Suppressor macrophage treated with lipopolysaccharide for 4 hours (primary cell): ENCODE measurements at places on chromosomes 11 and 22.
A peak's percentile ranks its signal among the peaks of the same experiment; 100 is the strongest.

GRCh38 chr11:123977731-123978347 is at the start of gene OR10S1:
OR10S1 (minus strand) TSS chr11:123977781; CDS start chr11:123977664, 117 bp downstream.
- no peak for DNase-seq

DNA sequence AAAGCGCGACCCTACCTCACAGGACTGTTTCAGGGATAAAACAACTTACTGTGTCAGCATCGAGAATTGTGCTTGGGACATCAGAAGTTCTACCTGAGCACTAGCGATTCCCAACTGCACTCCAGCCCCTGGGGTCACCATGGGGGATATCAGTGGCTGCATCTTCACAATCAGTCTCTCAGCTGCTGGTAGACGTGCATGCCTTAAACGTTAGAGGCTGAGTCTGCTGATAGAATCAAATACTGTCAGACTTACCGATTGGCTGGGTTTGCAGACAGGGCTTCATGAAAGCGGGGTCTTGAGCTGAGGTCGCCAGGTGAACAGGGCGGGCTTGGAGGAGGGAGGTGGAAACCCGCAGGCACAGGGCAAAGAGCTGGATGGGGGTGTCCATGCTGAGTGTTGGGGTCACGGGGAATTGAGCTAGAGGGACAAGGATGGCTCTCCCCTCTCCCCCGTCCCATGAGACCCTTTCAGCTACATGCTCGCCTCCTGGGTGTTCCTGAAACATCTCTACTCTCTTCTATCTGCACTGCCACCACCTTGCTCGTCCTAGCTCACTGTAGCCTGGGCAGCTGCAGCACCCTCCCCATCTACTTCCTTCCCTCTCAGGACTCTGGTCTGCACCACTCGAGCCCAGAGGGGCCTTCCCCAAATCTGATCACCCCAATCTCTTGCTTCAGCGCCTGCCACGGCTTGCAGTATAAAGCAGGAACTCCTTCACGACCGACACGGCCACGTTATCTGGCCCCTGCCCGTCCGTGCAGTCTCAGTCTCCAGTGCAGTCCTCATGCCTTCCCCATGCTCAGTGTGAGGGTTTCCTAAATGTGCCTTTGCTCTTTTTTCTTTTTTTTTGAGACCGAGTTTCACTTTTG is 43.5 kb downstream of the ST14 start:
- DNase-seq = no peak

- no peak for DNase-seq
These were observed 23.4 kb downstream of the SYN3 start for GRCh38 chr22:33034753-33035152.

DNA sequence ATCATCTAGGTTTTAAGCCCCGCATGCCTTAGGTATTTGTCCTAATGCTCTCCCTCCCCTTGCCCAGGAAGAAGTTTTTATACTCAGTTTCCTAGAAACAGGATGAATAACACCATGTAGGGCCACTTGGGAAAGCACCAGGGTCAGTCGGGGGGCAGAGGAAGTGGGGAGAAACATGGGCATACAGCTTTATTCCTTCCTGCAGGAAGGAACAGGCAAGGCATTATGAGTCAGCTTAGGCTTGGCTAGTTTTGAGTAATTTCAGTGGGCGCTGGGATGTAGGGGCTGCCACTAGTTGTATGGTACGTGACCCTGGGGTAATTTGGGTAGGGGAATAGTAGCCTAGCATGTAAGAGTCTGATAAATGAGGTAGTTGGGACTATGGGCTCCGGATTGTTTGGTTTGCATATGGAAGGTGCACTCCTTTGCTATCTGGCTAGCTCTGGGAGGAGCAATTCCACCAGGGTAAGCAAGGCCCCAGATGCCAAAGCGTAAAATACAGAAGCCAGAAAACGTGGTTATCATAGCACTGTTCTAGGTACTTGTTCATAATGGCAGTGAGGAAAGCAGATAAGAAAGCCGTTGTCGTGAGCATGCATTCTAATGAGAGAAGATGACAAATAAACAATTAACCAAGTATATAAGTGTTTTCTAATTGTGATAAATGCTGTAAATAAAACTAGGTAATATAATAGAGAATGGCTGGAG is 24.8 kb downstream of the ACER3 start:
- DNase-seq = peak; percentile 77

DNA sequence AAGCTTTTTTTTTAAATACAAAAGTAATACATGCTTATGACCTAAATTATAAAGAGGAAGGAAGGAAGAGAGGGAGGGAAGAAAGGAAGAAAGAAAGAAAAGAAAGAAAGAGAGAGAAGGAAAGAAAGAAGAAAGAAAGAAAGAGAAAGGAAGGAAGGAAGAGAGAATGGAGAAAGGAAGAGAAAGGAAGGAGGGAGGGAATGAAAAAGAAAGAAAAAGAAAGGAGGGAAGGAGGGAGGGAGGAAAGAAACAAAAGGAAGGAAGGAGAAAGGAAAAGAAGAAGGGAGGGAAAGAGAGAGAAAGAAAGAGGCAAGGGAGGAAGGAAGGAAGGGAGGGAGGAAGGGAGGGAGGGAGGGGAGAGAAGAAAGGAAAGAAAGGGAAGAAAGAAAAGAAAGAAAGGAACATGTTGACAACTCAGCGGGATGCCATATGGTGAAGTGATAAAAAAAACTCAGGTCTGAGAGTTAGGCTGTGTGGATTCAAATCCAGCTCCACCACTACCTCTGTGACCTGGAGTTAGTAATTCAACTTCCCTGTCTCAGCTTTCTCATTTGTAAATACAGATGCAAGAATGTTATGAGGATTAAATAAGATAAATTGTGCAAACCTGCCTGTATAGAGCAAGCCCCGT is 9.6 kb upstream of the EED start:
- DNase-seq = no peak

GRCh38 chr22:38783095-38783615 is 10.8 kb downstream of the DNAL4 start:
- no peak for DNase-seq

GRCh38 chr11:111977146-111978027 is 40.2 kb downstream of the DIXDC1 start:
- DNase-seq = peak; percentile 28
